NCI-H748 treated with DMSO at 0.1 percent for 48 hours (cell line): ENCODE measurements at places on chromosomes 2 and 18.
A peak's percentile ranks its signal among the peaks of the same experiment; 100 is the strongest.

GRCh38 chr18:37398248-37398920 is 167.2 kb downstream of the CELF4 start:
- DNase-seq: no peak

DNA sequence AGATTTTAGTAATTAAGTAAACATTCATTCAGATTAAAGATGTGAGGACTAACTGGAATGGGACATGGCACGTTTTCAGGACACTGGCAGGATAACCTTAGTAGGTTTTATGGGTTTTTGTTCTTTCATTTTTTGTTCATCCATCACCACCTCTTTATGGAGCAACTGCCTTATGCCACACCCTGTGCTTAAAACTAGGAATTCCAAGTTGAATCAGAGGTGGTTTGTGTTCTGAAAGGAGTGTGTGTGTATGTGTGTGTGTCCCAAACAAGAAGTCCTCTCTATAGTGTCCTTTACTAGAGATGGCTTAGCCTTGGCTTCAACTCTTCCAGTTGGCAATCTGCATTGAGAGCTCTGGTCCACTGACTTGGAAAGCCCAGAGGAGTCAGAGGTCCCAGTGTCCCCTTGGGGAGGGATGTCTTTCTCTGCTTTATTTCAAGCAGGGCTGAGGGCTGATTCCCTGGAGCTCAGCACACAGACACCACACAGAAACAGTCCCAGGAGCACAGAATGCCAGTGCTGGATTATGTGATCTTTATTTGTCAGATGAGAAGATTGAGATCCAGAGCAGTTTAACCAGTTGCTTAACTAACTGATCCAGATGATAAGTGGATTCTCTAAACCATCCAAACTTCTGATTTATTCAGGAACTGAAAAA is 25.2 kb downstream of the RHOB start:
- DNase-seq: no peak

GRCh38 chr2:24920098-24920808 is at the start of gene ADCY3:
Gene ADCY3 (minus strand): TSS chr2:24920237. CDS start chr2:24918987, 1,250 bp downstream.
- DNase-seq: no peak

DNA sequence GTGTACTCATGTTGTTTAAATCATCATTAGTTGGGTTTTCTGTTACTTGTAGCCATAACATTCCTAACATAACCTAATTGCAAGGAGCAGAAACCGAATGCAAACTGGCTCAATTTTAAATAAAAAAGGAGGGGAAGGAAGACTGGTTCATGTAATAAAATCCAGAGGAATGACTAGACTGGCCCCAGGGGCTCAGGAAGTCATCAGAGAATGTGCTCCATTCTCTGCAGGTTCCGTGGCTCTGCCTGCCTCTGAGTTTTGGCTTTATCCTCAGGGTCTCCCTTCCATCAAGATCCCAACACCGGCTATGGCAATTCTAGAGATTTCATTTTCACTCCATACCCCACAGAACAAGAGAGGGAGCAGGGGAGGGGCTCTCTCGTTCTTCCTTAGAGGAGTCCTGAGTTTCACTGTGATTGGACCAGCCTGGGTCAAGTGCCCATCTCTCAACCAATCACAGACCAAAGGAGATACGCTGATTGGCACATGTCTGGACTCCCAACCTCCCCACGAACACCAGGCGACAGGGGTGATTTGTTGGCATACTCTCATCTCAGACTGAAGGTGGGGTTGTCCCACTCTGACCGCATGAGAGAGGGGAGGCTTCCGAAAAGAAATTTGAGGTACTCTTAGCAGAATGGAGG is 64.8 kb downstream of the NPPC start:
- no peak for DNase-seq

DNA sequence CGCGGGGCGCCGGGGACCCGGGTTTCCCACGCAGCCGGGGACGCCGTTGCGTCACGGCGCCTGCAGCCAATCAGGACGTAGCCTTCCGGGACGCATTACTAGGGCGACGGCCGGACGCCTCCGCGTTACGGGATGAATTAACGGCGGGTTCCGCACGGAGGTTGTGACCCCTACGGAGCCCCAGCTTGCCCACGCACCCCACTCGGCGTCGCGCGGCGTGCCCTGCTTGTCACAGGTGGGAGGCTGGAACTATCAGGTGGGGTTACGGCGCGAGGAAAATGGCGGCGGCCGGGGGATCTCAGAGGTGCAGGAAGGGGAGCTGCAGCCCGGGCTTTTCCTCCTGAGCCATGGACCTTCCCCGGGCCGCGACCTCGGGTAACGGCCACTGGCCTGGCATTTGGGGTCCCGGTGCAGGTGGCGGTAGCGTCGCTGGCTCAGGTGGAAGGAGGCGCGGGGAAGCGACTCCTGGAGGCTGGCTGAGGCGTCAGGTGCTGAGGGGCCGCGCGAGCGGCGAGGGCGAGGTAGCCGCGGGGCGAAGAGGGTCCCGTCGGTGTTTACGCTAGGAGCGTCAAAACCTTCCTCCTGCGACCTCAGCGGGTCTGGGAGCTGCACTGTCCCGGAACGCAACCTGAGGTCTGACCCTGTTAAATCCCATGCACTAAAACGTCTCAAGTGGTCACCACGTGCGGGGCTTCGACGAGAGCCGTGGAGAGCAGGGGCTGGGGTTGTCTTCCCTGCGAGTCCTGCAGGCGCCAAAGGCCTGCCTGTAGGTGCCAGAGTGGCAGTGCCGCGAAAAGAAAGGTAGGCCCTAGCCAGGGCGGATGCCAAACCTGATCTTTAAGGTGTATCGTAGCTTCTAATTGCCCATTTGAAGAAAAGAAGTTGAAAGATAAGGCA is at the start of gene LCLAT1:
Gene LCLAT1, plus strand, starts transcription at position 98 of the 897 bp plus-strand sequence. CDS start 78,345 bp downstream, outside the sequence.
- peak; percentile 17 for DNase-seq

DNA sequence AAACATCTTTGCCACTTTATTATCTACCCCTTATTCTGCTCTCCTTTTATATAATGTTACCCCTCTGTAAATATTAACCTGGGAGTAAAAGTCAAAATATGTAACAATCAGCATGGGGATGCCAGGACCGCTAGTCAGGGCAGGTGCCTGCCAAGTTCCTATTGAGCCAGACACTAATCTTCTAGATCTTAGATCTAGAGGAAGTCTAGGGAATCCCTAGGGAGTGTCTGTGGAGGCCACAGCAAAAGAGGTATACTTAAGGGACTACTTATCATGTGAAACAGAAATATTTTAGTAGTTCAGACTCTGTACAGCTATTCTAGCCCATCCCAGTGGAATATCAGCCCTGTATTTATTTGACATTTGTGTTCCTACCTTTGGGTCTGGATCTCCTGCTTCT is 600.8 kb upstream of the CDH2 start:
- no peak for DNase-seq

DNA sequence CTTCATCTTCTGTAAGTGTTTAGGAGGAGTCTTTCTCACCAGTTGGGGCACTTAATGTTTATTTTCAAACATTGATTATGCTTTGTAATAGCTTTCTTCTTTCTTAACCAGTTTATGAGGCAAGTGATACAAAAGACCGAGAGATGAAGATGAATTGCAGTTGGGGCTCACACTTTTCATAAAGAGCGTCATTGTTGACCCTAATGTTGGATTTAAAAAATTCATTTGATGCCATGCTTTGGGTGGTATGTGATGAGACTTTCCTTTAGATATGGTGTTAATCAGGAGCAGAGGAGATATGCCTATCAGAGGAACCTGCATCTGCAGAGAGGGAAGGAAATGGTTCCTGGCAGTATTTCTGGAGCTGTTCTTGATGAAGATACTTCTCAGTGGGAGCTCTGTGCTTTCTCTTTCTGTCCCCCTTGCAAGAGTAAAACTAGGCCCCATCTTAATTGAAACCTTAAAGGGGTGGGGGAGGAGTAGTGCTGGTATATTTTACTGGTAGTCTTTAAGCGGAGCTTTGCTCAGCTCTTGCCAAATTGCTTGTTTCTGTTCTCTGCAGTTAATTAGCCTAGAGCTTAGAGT is 2.3 kb downstream of the EML4 start:
- DNase-seq: no peak

GRCh38 chr2:240597419-240598181 is 11.1 kb downstream of the CAPN10 start:
- no peak for DNase-seq

DNA sequence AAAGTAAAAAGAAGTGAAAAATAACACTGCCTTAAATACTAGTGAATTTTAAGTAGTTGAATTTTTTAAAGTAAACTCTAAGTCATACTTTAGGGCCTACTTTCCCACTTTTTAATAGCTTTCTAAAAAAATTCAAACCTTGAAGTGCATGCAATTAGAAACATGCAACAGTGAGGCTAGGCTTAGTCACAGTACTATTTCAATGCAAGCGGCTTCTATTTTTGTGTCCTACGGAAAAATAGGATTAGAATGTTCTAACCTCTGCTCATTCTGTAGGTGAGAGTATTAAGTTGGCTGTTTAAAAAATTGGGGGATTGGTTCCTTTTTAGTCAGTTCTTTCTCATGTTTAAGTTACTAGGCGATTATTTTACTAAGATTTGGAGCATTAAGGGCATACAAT is 39.1 kb upstream of the PSMD14 start:
- no peak for DNase-seq
